ENCODE measurements at places on chromosomes 3 and 15. TPM values are rescaled to one million over a fixed set of nuclear protein-coding genes. Genes with fewer than 3 reads are reported as not detected.

Gene PLOD2
- 423 TPM for total RNA-seq

Gene FGF12
- 0.35 TPM for total RNA-seq

Gene PIK3CB
- 45.6 TPM for total RNA-seq

Gene LRRC3B
- not detected for total RNA-seq

Gene ZNF660
- not detected for total RNA-seq

Gene SCAANT1
- total RNA-seq = not detected

Gene CMSS1
- 48.9 TPM for total RNA-seq

Gene PAQR5
- 8.9 TPM for total RNA-seq

DNA sequence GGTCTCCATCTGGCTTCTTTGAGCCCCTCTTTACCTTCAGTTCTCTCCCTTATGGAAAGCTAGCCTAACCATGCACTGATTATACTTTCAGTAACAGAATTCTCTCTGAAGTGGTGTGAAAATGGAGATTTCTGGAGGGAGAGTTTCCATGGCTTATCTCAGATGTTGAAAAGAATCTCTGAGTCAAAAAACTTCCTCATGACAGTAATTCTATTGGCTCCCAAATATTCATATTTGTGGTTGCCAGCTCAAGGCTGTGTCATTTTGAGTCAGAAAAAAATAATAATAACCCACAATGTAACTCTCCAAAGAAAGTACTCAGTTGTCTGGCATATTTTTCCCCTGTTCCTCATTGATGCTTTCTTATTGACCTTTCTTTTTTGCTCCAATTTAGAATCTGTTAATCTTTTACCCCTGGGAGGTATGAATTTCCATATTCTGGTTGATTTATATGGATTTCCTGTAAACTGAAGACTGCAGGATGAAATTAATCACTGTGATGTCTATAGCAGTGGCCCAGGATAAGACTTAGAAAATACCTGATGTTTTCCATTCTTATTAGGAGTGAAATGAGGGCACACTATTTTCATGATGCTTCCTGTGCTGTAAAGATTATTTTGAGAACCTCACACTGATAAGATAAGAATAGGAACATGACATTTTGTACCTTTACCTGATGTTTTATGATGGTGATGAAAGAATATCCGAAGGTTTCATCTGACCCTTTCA lies 149.5 kb upstream of the EPHA3 start:
- DNase-seq = peak; percentile 7

DNA sequence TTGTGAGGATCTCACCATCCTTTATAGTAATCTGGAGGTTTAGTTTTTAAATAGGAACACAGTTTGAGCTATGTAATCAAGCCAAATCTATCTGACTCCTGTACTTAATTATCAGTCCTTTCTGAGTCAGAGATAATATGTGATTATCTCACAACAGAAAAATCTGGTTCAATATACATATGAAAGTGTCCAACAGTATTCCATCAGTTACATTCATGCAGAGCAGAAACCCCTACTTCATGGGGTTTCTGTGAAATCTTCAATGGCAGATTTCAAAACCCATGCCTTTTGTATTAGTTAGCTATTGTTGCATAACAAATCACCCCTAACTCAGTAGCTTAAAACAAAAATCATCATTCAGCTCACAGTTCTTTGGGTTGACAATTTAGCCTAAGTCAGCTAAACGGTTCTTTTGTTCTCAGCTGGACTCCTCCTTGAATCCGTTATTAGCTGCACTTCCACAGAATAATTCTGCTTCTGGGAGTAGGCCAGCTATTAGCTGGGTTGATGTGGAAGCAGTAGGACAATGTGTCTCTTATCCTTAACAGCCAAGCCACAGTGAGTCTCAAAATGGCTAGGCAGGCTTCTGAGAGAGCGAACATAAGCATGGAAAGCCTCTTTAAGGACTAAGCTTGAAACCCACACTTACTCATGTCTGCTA lies 42.9 kb upstream of the ARPP21 start:
- no peak for DNase-seq

DNA sequence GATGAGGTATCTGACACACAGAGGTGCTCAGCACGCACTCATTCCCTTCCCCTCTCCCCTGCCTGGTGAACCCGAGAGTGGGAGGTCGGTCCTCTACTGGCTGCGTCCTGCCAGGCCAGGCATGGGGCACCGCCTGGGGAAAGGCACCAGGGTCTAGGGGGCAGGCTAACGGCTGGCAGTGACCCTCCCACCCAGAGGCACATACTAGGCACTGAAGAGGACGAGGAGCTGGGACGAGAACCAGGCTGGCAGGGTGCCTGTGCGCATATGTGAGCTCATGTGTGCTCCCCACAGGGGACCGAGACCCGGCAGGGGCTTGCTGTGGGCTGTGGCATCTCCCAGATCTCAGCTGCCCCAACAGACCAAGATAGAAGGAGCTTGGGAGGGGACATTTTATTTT lies 86.7 kb downstream of the IQSEC1 start:
- DNase-seq = no peak

GRCh38 chr3:128412180-128413002 lies 54.3 kb downstream of the DNAJB8 start:
- no peak for DNase-seq

GRCh38 chr15:80643431-80643951 lies 51.6 kb upstream of the ABHD17C start:
- no peak for DNase-seq

GRCh38 chr3:128009952-128010846 lies 42.0 kb upstream of the SEC61A1 start:
- DNase-seq = no peak

DNA sequence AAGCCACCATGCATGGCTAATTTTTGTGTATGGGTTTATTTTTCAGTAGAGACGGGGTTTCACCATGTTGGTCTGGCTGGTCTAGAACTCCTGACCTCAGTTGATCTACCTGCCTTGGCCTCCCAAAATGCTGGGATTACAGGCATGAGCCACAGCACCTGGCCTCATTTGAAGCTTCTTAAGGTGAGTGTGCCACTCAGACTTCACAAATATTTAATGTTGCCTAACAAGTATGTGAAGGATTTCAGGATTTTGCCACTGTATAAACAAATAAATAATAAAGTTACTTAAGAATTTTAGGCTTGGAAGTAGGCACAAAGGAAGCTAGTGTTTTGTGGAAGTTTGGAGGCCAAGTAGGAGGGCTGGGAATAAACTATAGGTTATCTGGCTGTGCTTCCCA lies 73.5 kb downstream of the FGF12 start:
- DNase-seq = no peak

DNA sequence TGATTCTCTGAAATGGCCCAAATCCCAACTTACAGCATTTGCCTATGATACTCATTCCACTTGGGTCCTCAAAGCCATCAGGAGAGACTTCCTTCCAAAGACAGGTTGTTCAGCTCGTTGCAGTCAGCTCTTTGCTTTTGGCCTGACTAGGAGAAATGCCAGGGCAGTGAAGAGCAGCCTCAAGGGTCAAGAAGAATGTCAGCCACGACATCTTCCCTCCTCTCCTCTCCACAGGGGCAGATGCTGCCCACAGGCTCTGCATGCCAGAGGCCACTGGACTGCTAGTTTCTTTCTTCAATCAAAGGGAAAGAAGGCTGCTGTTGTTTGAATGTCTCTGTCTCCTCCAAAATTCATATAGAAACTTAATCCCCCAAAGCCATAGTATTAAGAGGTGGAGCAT lies 201.7 kb upstream of the PFN2 start:
- DNase-seq = no peak

DNA sequence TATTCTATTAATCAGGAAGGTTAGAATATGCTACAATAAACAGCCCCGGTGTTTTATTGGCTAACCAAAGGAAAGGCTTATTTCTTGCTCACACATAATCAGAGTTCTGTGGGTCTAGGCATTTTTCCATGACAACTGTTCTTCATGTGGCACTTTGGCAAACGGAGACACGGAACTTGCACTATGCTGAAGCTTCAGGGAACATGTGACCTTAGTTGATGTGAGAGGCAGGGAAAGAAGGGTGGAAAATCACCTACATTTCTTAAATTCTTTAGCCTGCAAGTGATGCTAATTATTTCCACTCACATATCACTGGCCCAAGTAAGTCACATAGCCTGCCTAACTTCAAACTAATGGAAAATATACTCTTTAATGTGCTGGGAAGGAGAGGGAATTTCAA lies 344.6 kb downstream of the SV2B start:
- no peak for DNase-seq

GRCh38 chr3:133574260-133574881 lies 885 bp downstream of the CDV3 start:
- DNase-seq = peak; percentile 79

DNA sequence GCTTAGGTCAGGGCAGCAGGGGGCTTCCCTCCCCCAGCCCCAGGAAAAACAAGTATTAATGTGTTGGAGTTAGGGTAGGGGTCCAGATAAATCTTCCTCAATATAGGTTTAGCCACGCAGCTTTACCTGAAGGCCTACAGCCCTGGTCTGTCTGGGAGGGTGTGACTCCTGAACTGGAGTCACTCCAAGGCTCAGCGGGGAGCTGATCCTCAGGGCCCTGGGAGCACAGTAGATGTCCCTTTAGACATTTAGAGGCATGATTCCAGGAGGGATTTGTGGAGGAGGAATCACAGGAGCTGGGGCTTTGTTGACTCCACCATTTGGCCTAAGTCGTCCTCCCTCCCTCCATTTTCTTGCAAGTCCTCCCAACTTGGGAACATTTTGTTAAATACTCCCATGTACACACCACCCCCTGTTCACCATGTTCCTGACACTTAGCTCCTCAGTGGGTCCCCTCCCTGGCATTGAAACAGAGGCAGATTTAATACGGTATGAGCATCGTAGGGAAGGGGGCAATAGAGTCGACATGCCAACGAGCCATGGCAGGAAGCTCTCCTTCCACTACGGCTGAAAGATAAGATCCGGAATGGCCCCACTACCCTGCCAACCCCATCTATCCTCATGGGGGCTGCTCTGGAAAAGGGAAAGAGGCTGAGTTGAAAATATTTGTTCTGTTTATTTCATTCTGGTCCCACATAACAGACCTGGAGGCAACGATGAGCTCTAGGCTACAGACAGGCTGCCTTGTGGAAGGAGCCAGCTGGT lies 69.0 kb upstream of the LARS2 start:
- no peak for DNase-seq

GRCh38 chr15:31957581-31957980 lies 72.7 kb upstream of the CHRNA7 start:
- no peak for DNase-seq

DNA sequence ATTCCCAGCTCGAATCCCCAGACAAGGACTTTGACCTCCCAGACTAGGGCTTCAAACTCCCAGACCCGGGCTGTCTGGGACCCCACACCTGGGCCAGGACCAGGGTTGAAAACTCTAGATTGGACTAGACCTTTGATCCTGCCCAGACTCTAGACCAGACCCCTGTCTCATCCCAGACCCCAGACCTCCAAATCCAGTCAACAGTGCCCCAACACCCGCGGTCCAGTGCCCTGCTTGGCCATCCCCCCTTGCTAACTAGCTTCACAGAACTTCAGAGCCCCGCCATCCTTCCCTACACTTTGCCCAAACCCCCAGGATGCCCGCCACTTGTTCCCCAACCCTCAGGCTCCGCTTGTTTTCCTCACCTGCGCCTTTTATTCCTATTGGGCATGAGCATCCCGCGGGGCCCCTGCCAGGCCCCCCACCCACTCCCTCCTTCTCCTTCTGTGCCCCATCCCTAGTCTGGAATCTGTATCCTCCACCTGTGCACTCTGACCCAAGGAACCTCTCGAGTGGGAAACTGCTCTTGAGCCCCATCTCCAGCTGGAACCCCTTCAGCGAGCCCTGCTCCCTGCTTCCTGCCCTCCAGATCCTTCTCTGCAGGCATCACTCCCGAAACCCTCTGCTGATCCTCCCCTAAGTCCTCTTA lies 604 bp downstream of the GNAI2 start:
- no peak for DNase-seq

- DNase-seq = no peak
Observed at GRCh38 chr15:61080221-61081026, 148.7 kb downstream of the RORA start.

DNA sequence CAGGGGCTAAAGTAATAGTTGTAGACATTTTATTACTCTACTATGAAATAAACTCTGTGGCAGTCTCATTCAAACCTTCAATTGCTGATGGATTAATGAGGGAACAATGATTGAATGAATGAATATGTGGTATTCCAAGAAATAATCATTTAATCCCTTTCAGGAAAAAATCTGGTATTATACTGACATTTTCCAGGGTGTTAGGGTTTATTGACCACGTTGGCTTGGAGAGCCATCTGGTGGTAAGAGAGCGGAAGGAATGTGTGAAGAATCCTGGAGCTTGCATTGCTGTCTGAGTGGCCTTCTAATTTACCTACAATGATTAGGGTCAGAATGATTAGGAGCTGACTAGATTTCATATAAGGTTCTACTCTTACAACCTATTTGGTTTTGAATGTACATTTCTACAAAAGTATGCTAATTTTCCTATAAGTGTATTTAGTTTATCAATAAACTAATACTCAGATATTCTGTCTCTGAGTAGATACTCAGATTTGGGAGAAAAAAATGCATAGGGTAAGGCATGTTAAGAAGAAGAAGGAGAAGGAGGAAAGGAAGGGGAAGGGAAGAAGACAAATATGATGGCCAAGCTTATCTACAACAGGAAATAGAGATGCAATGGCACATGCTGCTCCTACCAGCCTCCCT lies 249.9 kb downstream of the ROBO1 start:
- peak; percentile 1 for DNase-seq

DNA sequence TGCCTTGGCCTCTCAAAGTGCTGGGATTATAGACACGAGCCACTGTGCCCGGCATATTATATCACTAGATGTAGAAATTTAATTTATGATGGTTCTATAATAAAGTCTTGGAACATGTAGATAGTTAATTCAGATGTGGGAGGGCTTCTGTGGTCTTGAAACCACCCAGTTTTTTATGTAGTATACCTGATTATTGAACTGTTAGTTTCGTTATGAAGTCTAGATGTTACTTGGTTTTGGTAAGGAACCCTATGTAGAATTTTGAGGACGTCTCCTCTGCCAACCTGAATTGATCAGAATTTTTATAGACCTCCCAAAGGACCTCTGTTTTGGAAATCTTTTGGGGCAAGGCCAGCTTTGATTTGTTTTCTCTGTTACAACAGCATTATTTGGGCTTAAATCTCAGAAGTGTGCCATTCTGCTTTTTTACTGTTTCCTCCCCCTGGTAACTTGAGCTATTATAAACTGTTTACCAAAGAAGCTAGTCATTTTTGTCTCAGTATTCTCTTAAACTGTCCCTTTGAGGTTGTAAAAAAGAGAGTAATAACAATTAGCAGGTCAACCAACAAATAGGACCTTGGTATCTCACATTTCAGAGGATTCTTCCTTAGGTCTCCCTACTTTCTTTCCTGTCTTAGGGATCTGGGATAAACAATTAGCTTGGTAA lies 20.8 kb downstream of the AKAP13 start:
- DNase-seq = no peak

- DNase-seq = no peak
Observed at GRCh38 chr15:80846031-80846815, 67.1 kb downstream of the CEMIP start.

GRCh38 chr3:137792626-137793271 lies 28.6 kb downstream of the SOX14 start:
- peak; percentile 38 for DNase-seq

GRCh38 chr3:189570916-189571315 lies 60.3 kb upstream of the TP63 start:
- no peak for DNase-seq

GRCh38 chr3:61991706-61992105 lies 381.6 kb downstream of the FEZF2 start:
- no peak for DNase-seq
